ENCODE measurements at places on chromosomes 7 and 10.

DNA sequence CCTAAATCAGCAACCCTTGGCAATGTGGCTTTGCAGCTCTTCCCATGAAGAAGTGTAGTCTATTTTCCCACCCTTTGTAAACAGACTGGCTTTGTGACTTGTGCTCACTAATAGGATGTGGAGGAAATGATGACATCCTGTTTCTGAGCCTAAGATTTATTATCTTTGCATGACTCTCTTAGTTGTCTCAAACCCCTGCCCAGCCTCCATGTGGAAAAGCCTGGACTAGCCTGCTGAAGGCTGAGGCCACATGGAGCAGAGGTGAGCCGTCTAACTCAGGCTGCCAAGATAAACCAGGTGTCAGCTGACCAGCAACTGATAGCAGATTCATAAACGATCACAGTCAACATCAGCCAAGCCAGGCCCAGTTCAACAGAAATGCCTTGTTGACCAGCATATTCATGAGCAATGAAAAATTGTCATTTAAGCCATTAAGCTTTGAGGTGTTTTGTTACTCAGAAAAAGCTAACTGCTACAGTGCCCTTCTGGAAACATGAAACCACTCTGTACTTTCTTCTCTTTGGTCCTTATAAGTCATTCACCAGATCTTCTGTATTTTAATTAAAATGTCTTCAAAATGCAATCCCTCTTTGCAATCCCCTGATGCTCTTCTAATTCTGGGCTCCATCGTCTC, 586.3 kb upstream of the ANKRD30A start:
- no peak for DNase-seq

DNA sequence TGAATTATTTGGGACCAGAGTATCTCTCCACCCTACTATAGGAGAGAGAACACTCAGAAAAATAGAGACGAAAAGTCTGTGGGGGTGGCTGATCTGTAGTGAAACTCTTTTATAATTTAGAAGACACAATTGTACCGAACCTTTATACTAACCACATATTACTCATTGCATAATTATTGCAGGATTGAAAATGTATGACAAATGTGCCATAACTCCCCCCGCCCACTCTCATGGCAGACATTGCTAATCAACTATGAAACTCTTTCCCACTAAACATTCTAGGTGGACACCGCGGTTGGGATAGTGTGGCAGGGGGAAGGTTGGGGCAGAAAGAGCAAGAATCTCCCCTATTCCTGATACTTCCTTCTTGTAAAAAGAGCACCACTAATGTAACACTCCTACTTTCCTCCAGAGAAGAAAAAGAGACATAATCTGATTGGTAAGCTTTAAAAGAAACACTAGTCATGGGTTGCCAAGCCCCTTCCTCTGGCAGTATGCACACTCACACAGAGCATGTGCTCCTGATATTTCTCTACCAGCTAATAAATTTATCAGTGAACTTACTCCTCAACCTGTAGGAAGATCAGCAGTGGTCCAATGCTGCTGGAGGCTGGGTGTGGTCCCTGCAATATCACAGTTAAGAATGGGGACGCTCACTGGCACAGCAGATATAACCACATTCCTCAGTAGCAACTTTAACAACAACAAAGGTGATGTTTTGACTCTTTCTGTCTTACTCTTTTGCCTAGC, 18.7 kb upstream of the ARID5B start:
- no peak for DNase-seq

GRCh38 chr10:70981171-70981836, 92.9 kb upstream of the PCBD1 start:
- DNase-seq = no peak

DNA sequence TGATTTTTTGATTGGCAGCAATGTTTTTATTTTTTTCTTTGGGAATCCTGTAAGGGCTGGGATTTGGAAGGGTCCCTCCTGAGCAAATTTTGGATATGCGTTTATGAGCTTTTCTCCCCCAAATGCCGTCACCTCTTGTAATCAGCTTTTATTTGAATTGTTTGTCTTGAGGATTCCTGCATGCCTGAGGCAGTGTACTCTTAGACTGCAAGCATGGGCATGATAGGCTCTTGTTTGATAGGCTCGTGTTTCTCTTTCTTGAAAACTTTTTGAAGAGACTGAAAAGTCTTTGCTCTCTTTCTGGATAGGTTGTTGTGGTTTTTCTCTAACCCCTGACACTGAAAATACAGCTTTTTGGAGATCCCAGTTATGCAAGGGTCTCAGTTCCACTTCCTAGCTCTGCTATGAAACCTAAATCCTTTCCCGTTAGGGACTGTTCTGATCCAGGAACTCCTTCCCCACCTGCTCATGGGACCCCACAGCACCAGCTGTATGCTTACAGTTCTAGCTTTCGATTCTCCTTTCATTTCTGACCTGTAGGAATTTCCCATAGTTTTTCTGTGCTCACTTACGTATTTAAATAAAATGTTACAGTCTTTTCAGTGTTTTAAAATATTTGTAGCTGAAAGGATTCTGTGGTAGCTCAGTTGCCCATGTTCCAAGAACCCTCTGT, 17.2 kb downstream of the TSPAN13 start:
- DNase-seq = no peak

DNA sequence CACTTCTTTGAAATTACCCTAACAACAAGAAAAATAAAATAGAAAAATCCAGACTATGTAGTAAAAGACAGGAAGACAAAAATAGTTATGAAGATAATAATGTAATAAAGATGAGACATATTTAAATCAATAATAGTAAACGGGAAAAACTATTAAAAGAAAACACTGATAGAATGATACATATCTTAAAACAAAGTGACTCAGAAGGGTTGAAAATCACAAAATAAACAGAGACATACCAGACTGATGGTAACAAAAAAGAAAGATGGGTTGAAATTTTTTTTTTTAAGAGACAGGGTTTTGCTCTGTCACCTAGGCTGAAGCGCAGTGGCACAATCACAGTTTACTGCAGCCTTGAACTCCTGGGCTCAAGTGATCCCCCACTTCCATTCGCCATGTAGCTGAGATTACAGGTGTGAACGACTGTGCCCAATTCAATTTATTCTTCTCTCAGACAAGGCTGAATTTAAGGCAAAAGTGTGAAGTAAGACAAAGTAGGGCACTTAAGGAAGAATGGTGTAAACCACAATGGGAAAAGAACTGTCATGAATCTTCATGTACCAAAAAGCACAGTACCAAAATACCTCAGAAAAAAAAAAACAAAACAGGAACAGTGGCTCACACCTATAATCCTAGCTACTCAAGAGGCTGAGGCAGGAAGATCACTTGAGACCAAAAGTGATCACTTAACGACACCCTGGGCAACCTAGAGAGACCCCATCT, 47.4 kb downstream of the LMBR1 start:
- no peak for DNase-seq

- DNase-seq = no peak
Observed at GRCh38 chr7:23211589-23211988, 29.7 kb downstream of the NUP42 start.

GRCh38 chr7:56023500-56023899, 27.7 kb downstream of the PSPH start:
- no peak for DNase-seq

- DNase-seq = no peak
Observed at GRCh38 chr7:12474035-12474434, 70.4 kb upstream of the VWDE start.

DNA sequence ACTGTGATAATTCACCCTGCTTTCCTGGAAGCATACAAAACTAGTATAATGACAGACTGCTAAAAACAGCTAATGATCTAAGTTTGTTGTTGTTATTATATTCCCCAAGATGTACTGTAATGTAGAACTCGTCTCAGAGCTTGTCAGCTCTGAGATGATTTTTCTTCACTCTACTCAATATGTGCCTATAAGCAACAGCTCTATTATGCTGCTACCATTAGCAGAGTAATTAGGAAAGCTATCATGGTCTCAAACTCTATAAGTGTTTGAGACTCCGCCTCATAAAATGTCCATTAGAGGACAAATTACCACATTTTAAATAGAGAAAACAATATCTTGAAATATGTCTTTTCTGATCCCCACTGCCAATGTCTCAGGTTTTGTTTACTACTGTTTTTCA, 476.5 kb upstream of the PCDH15 start:
- no peak for DNase-seq

DNA sequence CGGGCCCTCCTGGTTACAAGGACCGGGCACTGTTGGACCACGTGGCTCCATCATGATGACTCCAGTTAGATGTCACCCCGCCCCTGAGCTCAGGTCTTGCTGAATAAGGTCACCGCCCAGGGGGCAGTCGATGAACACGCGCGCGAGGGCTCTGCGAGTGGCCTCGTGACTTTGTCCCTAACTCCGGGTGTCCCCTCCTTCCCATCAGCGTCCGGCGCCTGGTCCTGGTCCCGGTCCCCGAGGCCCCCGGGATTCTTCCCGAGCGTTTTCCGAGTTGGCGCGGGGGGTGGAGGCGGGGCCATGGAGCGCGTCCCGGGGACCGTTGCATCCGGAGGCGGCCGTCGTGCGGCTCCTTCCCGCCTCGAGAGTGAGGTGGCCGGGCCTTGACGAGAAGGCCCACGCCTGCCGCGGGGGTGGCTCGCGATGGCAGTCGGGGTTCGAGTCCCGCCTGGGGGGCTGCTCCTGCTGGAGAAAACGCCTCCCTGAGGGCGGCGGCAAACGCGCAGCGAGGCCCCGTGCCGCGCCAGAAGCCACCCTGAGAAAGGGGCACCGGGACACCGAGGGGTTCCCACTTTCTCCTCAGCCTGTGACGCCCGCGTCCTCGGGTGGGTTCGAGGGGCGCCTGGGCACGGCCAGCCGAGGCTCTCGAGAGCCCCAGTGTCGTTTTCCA, 569 bp upstream of the NPTX2 start:
- no peak for DNase-seq

DNA sequence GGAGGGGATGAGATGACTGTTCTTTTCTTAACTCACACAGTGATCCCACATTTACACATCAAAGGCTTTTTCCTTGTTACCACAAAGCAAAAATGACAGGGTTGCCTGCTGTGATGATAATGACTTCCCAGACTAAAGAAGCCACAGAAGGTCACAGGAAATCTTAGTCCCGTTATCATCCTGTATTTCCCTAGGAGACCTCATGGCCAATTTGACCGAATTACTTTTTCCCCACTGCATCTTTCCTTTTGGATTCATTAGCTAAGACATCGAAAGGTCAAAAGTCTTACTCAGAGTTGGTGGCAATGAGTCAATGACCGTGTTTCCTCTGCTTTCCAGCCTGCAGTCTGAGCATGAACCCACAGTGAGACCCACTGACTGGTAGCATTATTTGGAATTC, 130.1 kb upstream of the INHBA start:
- no peak for DNase-seq

- no peak for DNase-seq
Observed at GRCh38 chr10:109934958-109935793, 11.9 kb upstream of the XPNPEP1 start.

- no peak for DNase-seq
Observed at GRCh38 chr7:149291781-149292461, 29.9 kb downstream of the ZNF783 start.

GRCh38 chr10:7475046-7475911, 64.4 kb upstream of the SFMBT2 start:
- no peak for DNase-seq

GRCh38 chr7:927031-927671, 27.3 kb downstream of the ADAP1 start:
- DNase-seq = no peak

DNA sequence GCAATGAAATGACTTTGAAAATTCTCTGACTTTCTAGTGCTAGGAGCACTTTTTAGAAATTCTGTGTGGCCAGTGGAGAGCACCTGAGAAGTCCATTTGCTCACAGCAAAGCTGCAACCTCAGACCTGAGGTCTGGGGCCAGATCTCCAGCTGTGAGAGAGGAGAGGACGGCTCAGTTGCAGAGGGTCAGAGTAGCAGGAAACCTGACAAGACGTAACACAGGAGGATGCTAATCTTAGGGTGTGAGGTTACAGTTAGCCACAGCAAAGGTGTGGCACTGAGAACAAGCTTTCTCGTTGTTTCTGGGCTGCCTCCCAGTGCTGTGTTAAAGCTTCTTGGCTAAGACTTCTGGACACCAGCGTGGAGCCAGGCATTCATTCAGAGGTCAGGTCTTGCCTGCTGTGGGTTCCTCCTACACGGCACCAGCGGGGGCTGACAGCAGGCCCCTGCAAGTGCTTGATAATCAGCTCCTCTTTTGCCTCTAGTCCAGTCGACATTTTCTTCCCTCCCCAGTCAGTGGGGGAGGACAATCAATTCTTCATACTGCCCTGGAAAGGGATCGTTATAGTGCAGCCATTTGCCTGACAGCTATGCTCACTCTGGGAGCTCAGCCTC, 435.4 kb upstream of the DPP6 start:
- no peak for DNase-seq

DNA sequence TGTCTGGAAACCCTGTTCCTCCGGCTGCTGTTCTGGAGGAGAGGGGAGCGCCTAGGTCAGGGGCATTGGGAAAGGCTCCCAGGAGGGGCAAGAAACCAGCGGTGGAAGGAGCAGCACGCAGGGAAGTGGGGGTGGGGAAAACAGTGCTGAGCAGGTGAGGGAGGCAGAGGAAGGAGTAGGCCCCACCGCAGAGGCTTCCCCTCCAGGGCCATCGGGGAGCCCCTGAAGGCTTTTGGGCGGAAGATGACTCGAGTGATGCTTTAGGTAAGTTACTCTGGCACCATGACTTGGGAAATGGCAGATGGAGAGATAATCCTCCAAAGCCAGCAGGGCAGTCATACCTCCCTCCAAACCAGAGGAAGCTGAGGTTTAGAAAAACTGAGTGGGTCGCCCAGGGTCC, 106.5 kb upstream of the ANLN start:
- DNase-seq = no peak

DNA sequence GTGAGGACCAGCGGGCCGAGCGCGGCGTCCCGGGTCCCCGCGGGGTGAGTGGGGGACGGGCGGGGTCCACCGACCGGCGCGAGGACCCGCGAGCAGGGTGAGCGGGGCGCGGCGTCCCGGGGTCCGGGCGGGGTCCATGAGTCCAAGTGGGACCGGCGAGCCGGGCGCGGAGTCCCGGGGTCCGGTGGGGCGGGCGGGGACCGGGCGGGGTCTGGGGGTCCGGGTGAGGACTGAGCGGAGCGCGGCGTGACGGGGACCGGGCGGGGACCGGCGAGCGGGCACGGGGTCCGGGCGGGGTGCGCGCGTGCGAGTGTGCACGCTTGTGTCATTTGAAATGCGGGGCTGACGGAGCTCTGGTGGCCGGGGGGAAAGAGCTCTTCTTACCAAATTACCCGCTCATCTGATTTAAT, 765 bp downstream of the CELF2 start:
- no peak for DNase-seq
